ENCODE measurements at places on chromosomes 4 and X.

DNA sequence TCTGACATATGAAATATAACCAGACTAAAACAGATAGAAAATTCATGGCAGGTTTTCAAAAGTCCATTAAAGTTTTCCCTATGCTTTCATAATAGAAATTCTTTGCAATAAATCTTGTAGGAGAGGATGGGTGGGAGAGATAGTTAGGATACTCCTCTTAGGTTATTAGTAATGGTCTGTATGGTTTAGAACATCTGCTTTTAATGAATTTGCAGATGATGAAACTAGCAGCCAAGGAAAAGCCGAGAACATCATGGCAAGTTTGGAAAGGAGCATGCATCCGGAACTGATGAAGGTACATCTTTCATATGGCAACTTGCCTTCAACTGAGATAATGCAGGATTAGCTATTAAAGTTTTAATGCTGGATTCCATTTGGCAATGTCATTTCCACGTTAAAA, 70.7 kb downstream of the DOCK11 start:
- DNase-seq = no peak

- no peak for DNase-seq
Measured at GRCh38 chr4:148420397-148420796, 21.8 kb downstream of the NR3C2 start.

- no peak for DNase-seq
Measured at GRCh38 chr4:169620880-169621248, 486 bp downstream of the CLCN3 start.

DNA sequence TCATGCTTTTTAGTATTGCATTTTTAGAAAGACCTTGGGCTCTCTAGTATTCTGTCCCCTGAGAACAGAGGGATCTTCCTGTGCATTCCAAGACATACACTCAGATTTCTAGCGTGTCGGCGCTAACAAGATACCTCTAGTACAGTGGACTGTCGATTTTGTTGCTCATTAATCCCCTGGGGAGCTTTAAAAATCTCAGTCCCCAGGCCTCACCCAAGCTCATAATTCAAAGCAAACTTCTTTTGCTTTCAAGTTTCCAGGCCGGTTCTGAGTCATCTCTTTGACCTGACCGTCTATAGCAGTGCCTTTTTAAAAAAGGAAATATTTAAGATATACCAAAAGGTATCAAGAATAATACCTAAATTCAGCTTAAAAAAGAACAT, 137.0 kb downstream of the AMMECR1 start:
- no peak for DNase-seq

DNA sequence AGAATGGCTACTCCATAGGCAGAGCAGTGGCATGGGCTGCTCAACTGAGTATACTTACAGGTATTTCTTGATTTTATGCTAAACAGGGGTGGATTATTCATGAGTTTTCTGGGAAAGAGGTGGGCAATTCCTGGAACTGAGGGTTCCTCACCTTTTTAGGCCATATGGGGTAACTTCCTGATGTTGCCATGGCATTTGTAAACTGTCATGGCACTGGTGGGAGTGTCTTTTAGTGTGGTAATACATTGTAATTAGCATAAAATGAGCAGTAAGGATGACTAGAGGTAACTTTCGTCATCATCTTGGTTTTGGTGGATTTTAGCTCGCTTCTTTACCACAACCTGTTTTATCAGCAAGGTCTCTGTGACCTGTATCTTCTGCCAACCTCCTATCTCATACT, 48.2 kb upstream of the HPSE start:
- no peak for DNase-seq
